ENCODE measurements at places on chromosomes 3 and 15. TPM values are rescaled to one million over a fixed set of nuclear protein-coding genes. Genes with fewer than 3 reads are reported as not detected.

- ATAC-seq: no peak
Measured at GRCh38 chr3:13338996-13339395, 81.1 kb downstream of the NUP210 start.

DNA sequence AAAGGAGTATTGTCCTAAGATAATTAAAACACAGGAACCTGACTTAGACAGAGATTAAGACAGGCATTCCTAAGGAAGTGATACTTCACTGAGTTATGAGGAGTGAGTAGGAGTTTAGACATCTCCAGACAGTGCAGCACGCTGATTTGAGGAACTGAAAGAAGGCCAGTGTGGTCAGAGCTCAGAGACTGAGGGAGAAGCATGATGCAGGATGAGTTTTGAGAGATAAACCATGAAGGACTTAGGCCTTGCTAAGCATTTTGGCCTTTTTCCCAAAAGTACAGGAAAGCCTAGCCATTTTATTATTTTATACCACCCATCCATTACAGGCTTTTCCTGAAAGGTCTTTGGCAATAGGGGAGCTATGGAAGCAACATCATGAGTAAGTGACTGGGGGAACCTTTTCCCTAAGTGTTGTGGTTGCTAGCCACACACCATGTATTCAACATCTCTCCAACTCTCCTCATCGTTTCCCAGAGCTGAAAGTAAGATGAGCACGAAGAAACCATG lies 375.6 kb upstream of the TPRG1 start:
- no peak for ATAC-seq

The AMT gene
- 12.2 TPM for total RNA-seq

The ZBED2 gene
- 0.25 TPM for total RNA-seq

- ATAC-seq: peak; percentile 90
Measured at GRCh38 chr15:62742409-62743171, 300.0 kb upstream of the TPM1 start.

DNA sequence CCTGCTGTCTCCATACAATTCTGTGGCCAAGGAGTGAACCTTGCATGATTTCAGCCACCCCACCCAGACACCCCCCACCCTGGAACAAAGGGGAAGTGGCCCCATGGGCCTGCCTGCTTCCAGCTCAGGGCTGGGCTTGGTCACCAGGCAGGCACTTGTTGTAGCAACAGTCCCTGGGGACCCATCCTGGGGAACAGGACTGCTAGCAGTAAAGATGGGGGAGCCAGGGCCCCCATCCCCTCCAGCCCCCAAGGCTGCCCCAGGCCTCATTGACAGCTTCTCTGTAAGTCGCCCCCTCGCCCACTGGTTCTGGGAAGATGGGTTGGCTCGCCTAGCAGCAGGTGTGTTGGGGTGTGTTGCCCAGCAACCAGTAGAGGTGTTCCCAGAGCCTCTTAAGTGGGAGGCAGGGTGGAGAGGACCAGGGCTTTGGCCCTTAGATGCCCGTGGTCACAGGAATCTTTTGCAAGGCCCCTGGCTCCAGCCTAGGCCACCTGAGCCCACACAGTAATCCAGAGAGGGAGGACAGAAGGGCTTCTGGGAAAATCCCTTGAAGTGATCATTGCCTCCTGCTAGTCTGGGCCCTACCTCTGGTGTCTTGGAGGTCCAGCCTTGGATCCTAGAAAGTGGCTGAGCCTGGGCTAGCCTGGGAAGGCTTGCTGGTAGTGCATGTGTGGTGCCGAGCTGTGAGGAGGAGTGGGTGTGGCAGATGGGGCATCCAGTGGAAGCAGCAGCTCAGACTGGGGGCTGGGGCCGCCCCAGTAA lies 48.9 kb downstream of the CYP11A1 start:
- peak; percentile 61 for ATAC-seq

- no peak for ATAC-seq
Measured at GRCh38 chr15:45521596-45522327, 793 bp downstream of the SLC30A4 start.

DNA sequence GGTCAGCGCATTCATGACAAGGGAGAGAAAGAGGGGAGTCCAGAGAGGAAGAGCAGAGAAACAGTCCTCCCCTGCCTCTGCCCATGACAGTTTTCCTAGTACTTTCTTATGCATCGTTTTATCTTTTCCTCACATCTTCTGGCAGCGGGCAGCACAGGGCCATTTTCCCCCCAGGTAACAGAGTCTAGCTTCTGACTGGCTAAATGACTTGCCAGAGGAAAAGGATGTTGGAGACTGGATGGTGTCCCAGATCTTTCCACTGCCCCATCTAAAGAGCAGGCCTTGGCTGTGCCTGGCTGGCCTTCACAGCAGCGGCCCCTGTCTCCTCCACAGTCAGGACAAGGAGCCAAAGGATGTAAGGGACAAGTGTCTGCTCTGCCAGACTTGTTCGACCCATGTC lies 59.3 kb downstream of the CTDSPL start:
- ATAC-seq: no peak

DNA sequence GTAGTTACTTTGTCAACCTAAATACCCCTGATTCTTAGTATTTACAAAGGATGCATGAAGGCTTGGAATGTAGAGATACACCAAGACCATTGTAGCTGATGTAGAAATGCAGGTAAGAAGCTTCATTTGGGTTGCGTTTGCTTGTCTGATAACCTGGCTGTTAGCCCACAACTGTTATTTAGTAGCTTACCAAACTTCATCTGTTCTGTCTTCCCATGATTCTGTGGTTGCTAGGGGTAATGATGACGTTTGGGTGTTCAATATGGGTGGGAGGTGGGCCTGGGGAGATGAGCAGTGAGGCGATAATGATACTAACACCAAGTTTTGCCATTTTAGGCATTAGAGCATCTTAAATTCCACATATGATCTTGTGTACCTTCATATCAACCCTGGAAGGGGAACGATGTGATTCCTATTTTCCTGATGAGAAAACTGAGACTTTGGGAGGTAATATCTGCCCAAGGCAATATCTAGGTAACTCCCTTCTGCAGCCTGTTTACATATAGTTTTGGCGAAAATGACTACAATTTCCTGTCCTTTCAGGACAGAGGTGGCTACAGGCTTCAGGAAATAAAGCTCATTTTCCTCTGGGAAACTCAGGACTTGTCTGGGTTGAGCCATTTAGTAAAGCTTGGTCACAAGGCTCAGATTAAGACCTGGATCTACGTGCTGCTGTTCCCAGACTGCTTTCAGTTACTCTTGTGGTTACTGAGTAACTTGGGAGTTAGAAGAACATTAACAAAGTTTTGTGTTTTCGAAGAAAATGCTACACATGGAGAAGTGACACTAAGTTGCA lies 26.8 kb downstream of the FNDC3B start:
- ATAC-seq: no peak

GRCh38 chr3:14398797-14399106 lies 3.7 kb upstream of the SLC6A6 start:
- ATAC-seq: no peak

The ARGFX gene
- total RNA-seq: not detected

GRCh38 chr3:52532517-52532837 lies 1.2 kb downstream of the NT5DC2 start:
- no peak for ATAC-seq

DNA sequence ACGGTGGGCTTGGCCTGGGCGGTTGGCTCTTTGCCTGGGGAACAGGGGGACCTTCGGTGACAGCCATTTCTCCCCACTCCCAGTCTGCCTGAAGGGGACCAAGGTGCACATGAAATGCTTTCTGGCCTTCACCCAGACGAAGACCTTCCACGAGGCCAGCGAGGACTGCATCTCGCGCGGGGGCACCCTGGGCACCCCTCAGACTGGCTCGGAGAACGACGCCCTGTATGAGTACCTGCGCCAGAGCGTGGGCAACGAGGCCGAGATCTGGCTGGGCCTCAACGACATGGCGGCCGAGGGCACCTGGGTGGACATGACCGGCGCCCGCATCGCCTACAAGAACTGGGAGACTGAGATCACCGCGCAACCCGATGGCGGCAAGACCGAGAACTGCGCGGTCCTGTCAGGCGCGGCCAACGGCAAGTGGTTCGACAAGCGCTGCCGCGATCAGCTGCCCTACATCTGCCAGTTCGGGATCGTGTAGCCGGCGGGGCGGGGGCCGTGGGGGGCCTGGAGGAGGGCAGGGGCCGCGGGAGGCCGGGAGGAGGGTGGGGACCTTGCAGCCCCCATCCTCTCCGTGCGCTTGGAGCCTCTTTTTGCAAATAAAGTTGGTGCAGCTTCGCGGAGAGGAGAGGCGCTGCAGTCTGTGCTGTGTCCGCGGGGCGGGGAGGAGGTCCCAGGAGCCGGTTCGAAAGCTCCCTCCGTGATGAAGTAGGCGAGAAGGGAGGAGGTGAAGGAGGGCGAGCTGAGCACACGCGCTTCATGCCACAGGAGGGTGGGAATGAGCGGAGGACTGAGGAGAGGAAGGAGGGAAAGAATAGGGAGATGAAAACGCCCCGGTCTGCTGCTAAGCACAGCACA lies 9.6 kb downstream of the CLEC3B start:
- ATAC-seq: peak; percentile 79

DNA sequence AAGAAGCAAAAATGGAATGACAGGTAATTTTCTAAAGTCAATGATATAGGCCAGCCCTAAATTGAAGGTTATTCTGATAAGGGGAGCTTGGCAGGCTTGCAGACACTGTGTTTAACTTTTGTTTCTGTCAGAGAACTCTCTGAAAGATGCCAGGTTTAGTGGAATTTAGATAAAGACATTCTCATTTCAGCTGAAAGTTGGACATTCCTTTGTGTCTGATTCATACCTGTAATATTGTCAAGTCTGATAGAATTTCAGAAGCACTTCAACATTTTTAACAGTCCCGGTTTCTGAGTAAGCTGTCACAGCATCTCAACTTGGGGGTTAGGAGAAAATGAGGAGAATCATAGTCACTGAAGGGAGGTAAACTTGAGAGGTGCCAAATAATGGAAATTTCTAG lies 84.0 kb downstream of the DIPK2A start:
- ATAC-seq: no peak

DNA sequence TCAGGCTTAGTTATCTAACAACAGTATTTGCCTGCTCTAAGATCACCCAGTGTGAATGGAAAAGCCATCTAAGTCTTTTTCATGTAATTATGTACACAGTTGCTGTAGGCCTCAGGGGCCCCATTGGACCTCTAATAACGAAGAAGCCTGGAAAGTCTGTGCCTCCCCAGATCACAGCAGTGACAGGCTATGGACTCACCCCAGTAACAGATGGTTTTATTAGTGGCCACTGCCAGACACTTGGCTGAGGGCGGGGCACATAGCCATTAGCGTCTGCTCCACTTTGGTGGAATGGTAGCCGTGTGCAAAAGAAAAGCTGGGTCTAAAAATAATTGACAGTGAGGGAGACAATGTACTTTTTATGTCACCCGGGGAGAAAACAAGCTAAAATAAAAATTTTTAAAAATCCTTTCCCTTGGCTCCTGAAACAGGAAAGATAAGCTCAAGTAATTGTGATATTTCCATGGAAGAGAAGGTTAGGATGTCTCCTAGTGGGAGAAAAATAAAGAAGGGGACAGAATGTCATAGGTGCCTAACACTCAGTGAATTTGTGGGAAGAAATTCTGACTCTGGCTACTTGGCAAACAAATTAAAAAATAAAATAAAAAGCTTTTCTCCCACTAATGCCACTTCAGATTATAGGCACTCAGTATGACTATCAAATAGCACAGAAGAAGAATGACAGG lies 44.3 kb upstream of the ZNF385D start:
- peak; percentile 99 for ATAC-seq

GRCh38 chr3:188348435-188349244 lies 194.7 kb downstream of the LPP start:
- ATAC-seq: peak; percentile 88

GRCh38 chr3:133270631-133271030 lies 129.2 kb upstream of the BFSP2 start:
- ATAC-seq: no peak

- no peak for ATAC-seq
Measured at GRCh38 chr3:98699132-98699531, 64.0 kb upstream of the ST3GAL6 start.

GRCh38 chr3:171789759-171790505 lies 20.4 kb downstream of the PLD1 start:
- ATAC-seq: no peak

DNA sequence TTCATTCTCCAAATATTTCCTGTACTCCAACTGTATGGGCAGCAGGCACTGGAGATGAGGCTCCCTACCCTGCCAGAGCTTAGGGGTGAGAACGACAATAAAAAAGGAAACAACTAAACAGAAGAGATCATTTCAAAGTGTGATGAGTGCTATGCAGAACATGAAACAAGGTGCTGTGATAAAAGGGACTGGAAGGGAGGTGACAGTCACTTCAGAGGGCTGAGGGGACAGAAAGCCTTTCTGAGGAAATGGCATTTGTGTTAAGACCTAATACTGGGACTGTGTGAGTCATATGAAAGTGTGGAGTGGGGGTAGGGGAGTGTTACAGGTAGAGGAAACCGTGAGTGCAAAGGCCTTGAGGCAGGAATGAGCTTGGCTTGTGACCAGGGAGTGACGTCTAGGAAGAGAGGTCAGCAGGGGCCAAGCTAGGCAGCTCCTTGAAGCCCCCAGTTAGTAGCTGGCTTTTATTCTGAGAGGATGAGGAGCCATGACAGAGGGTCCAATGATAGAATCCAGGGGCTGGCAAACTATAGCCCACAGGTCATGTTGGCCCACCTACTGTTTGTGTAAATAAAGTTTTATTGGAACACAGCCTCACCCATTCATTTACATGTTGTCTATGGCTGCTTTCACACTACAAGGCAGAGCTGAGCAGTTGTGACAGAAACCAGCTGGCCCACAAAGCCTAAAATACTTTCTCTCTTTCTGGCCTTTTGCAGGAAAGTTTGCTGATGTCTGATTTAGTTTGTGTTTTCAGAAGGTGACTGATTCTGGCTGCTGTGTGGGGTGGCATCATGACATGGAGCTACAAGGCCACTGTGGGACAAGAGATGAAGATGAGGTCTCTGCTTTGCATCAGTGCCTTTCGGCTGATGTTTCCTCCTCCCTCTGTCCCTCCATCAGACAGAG lies 56.6 kb downstream of the LSM3 start:
- ATAC-seq: peak; percentile 5

- no peak for ATAC-seq
Measured at GRCh38 chr15:77964193-77964592, 113.3 kb downstream of the TBC1D2B start.

DNA sequence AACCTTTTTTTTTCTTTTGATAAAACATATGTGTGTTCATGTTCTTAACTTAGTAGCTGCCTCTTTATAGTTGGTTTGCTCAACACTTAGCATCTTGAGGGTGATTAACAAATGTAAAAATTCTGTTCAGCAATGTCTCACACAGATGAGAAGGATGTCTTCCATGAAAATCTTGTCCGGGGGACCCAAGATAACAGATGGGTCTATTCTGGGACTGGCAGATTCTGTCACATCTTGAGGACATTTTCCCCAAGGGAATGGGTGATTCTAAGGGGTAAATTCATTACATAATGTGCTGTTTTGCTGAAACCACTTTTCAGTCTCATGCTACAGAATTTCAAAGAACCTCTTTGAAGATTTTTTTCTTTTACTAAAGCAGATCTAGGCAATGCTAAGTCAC lies 342.2 kb downstream of the IGSF11 start:
- no peak for ATAC-seq

The GNAT1 gene
- total RNA-seq: not detected

GRCh38 chr3:87462228-87462627 lies 185.8 kb upstream of the POU1F1 start:
- no peak for ATAC-seq

The PLA2G4E gene
- not detected for total RNA-seq

Data from motor neuron (in vitro differentiated cells).